ENCODE measurements at places on chromosomes 5 and 9. TPM values are rescaled to one million over a fixed set of nuclear protein-coding genes. Genes with fewer than 3 reads are reported as not detected.

The BOD1 gene
- 65.3 TPM for total RNA-seq

The NIM1K gene
- not detected for total RNA-seq

The NR2F1-AS1 gene
- 17.5 TPM for total RNA-seq

The SAPCD2 gene
- 5.5 TPM for total RNA-seq

The CYSRT1 gene
- 0.45 TPM for total RNA-seq

The HMMR gene
- total RNA-seq: 36.1 TPM

The NPR3 gene
- total RNA-seq: 0.27 TPM

The PCDH12 gene
- 16.8 TPM for total RNA-seq

The SRA1 gene
- total RNA-seq: 19.2 TPM

The IFNK gene
- total RNA-seq: not detected

The SLC12A7 gene
- 27.9 TPM for total RNA-seq

The NMUR2 gene
- not detected for total RNA-seq

The LCN9 gene
- total RNA-seq: not detected

The ECM2 gene
- 0.18 TPM for total RNA-seq
